ENCODE measurements at places on chromosomes 5 and 9.

GRCh38 chr5:122608222-122608621 lies 166.7 kb upstream of the SNX2 start:
- no peak for DNase-seq

GRCh38 chr5:143539742-143540141 lies 136.3 kb upstream of the NR3C1 start:
- no peak for DNase-seq

DNA sequence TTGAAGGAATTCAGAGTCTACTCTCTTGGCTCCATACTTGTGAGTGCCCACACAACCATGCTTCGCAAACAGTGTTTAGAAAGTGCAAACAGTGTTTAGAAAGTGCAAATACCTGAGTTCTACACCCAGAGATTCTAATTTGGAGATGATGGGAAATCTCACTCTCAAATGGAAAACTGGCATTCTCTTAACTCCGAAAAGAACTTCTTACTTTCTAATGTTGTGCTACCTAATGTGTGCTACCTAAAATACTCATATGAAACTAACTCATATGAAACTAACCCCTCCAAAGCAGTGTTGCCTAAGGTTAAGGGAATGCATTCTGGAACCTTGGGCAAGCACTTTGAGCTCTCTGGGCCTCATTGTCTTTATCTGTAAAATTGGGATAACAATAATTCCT lies 55.5 kb upstream of the ZNF366 start:
- DNase-seq, result no peak

GRCh38 chr9:127942216-127943010 lies 4.8 kb upstream of the DPM2 start:
- peak; percentile 93 for DNase-seq

- no peak for DNase-seq
Observed at GRCh38 chr5:84191281-84191680, 193.4 kb downstream of the EDIL3 start.

DNA sequence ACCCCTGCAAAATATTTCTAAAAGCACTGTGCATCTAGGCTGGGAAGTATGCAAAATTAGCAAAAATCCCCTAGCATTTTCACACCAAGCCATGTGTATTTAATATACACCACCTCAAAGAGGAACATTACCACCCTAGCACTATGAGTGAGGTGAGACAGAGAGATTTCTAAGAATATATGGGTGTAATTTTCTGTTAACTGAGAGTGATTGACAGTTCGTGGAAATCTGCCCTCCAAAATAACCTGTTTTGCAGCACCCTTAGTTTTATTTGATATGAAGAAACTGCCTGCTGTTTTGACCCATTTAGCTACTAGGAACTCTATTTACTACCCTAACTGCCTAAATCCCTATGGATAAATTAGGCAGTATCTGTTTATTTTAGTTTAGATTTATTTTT lies 64.2 kb upstream of the CDKN2B start:
- no peak for DNase-seq

GRCh38 chr9:115042781-115043509 lies 75.0 kb downstream of the TNC start:
- DNase-seq, result no peak

- DNase-seq, result no peak
Observed at GRCh38 chr9:33354651-33355211, 47.6 kb downstream of the AQP7 start.

DNA sequence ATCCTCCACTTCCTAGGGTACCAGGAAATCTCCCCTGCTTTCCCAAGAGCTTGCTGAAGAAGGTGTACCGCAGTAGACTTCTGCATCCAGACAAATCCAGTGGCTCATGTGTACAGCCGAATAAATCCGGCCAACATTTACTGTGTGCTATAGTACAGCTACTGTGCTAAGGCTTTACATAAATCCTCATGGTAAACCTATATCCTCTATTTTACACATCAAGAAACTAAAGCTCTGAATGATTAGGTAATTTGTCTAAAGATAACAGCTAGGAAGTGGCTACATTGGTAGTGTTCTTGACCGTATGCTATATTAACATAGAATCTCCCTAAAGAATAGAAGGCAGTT lies 511 bp upstream of the WDR41 start:
- DNase-seq, result no peak

DNA sequence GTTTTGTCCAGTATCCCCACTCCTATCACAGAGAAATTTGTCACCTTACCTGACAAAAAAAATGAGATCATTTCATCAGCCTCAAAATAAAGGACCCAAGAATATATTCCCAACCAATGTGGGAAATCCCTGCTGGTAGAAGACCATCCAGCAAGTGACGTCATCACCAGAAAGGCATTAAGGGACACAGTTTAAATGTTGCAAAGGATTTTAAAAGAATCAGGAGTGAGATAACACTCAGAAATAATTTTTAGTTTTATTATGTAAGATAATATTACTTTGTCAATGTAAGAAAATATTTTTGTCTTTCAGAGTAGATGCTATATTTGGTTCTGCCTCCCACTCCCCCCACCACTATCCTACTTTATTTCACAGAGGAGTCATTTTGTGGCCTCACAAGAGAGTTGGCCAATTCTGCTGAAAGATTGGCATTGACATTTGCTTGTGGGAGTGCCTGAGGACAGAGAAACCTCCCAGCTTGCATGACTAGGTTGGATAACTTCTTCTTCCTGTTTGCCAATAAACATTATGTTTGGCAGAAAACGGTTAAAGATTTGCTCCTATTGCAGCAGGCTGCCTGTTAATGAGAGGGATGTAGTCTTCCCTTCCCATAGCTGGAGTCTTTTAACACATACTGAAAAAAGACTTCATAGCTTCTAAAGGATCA lies 288.6 kb upstream of the DAB2 start:
- no peak for DNase-seq

DNA sequence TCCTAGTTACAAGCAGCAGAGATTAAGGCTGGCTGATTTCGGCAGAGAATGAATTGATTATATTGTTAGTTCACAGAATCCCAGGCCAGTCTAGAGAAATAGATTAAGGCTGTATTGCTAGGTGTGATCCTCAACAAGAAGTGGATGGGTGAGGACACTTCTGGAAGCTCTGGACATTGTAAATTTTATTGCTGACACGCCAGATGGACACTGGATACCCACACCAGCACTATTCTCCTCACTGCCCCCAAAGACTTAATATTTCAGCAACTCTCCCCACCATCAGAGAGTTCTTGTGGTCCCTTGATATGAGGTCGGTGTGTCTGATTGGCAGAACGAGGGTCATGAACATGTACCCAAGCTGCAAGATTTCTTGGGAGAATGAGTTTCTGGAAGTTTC lies 171.6 kb upstream of the EGFLAM start:
- no peak for DNase-seq

GRCh38 chr9:98879094-98879962 lies 64.4 kb upstream of the COL15A1 start:
- DNase-seq, result no peak

GRCh38 chr9:136476369-136477150 lies 6.3 kb downstream of the SEC16A start:
- no peak for DNase-seq

- no peak for DNase-seq
Observed at GRCh38 chr9:2603621-2604020, 18.0 kb upstream of the VLDLR start.

DNA sequence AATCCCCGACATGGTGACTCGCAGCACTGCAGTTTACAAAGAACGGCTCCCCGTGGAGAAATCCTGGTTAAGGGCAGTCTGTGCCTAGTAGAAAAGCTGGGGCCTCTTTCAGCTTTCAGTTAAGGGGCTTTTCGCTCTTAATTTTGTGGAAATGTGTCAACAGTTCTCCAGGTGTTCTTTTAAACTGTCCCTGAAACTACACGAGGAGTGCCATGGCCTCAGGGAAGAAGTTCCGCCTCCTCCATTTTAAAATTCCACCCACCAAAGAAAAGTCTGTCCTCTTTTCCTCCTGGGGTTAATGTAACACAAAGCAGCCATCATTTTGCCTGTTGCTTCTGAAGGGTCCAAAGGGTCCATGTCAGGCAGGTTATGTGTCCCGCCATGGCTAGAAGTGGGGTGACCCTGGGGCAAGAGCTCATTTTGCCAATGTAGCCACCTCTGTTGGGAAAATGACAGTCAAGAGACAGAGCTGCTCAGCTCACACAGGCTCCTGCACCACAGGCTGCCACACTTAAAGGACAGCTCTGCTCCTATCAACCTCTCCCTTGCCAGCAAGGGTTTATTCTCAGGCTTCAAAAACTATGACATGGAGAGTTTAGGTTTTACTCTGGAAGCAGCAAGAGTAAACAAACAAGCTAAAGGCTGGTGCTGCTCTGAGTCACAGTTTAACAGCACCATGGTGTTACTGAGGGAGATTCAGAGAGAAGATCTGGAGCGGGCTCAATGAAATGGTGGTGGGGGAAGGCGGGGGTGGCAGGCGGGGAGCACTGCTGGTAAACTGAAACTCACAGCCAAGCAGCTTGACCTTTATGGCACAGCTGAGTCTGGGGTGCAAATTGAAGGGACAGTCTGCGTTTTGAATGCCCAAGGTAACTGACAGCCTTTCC lies 3.2 kb downstream of the WHRN start:
- peak; percentile 78 for DNase-seq

- DNase-seq, result no peak
Observed at GRCh38 chr5:111781200-111781599, 24.2 kb upstream of the NREP start.

GRCh38 chr9:134983074-134983473 lies 65.4 kb upstream of the FCN1 start:
- DNase-seq, result peak; percentile 94

- DNase-seq, result no peak
Observed at GRCh38 chr9:91991721-91992341, 41.8 kb upstream of the ROR2 start.

DNA sequence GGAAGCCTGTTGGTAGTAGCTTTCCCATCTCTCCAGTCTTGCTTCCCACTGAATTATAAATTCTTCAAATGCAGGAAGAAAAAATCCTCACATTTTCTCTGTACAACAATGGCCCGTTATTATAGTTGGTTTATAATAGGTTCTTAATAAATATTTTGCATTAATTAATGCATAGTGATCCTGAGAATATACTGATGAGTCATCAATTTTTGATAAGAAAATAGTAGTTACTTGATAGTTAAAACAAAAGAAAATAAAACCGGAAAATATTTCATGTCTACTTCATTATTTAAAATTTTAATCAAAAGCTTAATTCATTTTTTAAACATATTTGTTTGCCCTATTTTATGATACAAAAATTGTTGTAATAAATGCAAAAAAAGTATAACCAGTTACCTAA lies 762.6 kb downstream of the BRINP1 start:
- no peak for DNase-seq

DNA sequence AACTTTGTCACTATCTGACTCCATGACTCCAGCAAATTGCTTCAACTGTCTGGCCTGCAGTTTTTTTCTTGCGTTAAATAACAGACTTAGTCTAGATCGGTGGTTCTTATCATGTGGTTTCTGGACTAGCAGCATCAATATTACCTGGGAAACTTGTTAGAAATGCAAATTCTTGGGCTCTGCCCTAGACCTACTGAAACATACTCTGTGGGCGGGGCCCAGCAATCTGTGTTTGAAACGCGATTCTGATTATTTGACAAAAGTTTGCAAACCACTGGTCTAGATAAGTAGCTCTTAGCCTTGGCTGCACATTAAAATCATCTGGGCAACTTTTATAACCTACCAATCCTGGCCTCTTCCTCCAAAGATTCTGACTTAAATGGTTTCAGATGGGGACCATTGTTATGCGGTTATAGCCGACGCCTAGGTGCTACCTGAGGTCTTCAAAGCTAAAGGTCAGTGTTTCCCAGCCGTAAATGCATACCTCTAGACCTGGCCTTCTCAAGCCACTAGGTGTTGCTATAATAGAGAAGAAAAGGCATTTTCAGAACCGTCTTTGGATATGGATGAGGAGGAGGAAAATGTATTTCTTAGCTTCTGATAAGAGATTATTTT lies 74.0 kb downstream of the C9orf85 start:
- DNase-seq, result peak; percentile 70
